ENCODE measurements at places on chromosomes 7 and 10.

- DNase-seq = no peak
These were observed 18.0 kb downstream of the NUDT5 start for GRCh38 chr10:12177642-12178041.

DNA sequence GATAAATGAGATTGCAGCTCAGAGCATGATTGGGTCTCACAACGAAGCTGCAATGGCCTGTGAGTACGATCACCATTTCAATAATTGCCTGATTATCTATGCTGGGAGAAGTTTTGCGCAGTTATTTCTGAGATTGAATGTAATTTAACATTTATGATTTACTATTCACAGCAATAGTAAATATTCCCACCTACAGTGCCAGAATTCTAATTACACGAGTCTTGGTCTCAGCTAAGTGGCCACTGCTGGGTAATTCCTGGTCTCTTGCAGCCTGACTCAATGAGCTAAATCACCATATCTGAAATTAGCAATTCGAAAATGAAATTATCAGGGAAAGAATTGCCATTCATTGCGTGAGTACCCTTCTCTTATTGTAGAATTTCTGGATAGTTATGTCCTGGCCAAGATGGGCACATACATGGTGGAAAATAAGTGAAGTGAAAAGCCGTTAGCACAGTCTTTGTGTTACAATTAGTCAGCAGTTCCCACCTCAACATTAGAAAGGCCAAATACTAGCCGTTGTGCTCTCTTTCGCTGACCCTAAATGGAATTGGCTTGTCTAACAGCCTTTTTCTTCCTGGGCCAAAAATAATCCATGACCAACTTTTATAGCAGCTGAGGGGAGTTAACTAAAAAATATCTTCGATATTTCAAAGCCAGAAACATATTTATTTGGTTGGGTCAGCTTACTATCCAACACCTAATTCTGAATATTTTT, 681.0 kb upstream of the C7orf33 start:
- no peak for DNase-seq

- DNase-seq = no peak
These were observed 259.8 kb upstream of the KLF14 start for GRCh38 chr7:130993671-130994365.

- DNase-seq = no peak
These were observed 3.0 kb downstream of the NUP42 start for GRCh38 chr7:23184709-23185359.

DNA sequence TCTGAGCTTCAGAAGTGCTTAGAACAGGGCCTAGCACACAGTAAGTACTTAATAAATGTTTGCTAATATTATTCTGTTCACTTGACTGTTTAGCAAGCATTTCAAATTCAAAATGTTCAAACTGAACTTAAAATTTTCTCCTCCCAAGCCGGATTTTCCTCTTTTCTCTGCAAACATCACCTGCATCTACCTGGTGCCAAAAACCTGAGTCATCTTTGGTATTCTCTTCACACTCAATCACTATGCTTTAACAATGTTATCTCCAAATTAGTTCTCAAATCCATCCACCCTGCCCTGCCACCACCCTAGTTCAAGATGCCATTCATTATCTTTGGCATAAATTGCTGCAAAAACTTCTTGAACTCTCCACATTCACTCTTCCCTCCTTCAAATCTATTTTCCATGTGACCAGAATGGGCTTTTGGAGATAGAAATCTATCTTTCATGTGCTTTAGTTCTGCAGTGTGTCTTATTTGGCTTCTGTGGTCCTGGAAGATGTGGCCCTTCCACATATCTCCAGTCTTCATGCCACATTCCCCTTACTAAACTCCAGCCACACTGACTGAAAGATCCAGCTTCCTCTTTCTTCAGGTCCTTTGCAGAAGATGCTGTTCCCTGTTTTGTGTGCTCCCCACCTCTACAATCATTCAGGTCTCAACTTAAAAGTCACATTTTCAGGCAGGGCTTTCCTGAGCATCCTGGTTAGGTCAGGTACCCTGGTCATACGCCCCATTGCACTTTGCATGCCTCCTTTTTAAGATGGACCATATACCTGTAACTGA, 2.0 kb downstream of the GGCT start:
- no peak for DNase-seq

All from activated CD8-positive, alpha-beta memory T cell treated with anti-CD3 and anti-CD28 coated beads, Interleukin-2, amount 50 U/mL, for 48 hours (primary cell).